ENCODE measurements at places on chromosomes 5 and 9. TPM values are rescaled to one million over a fixed set of nuclear protein-coding genes. Genes with fewer than 3 reads are reported as not detected.

Gene ARHGEF37
- 1.3 TPM for total RNA-seq

Gene SPRY4
- 7.9 TPM for total RNA-seq

Gene LEAP2
- 0.55 TPM for total RNA-seq

Gene SH3RF2
- total RNA-seq, result 3.1 TPM

Gene IFNA13
- not detected for total RNA-seq

Gene TNC
- 1.4 TPM for total RNA-seq

Gene SET
- 477 TPM for total RNA-seq

Gene CHD1
- 34.1 TPM for total RNA-seq

Gene GAS1
- total RNA-seq, result 0.05 TPM

Gene LHX3
- 0.09 TPM for total RNA-seq

Gene N4BP3
- 1.5 TPM for total RNA-seq

Gene STPG3
- not detected for total RNA-seq

Gene ANKRA2
- total RNA-seq, result 11.7 TPM

Gene CEMIP2
- total RNA-seq, result 71.7 TPM

Gene BTNL3
- total RNA-seq, result not detected

Gene PTGDS
- not detected for total RNA-seq

Gene OLFM1
- 11.5 TPM for total RNA-seq

Gene SYNPO
- total RNA-seq, result 30.7 TPM

Gene GFRA3
- total RNA-seq, result 0.05 TPM

Gene SLC34A3
- total RNA-seq, result 0.07 TPM

Gene RBM22
- total RNA-seq, result 53.2 TPM

Gene SMIM33
- not detected for total RNA-seq

Gene PCDHB10
- 0.05 TPM for total RNA-seq

Gene ALG2
- total RNA-seq, result 51.4 TPM

Gene PHF24
- total RNA-seq, result 0.07 TPM

Measured in A549 treated with DMSO at 1 μM for 4 hours (cell line).